ENCODE measurements at places on chromosomes 6 and 20. TPM values are rescaled to one million over a fixed set of nuclear protein-coding genes. Genes with fewer than 3 reads are reported as not detected.

The NKAIN2 gene
- 7.7 TPM for polyA plus RNA-seq

The TRAM2 gene
- polyA plus RNA-seq: 25.4 TPM

The PHACTR1 gene
- 4.9 TPM for polyA plus RNA-seq

The SLC17A1 gene
- not detected for polyA plus RNA-seq

The IL17A gene
- polyA plus RNA-seq: not detected

The GTF2H4 gene
- 20.2 TPM for polyA plus RNA-seq

The B3GALT4 gene
- 2.3 TPM for polyA plus RNA-seq

DNA sequence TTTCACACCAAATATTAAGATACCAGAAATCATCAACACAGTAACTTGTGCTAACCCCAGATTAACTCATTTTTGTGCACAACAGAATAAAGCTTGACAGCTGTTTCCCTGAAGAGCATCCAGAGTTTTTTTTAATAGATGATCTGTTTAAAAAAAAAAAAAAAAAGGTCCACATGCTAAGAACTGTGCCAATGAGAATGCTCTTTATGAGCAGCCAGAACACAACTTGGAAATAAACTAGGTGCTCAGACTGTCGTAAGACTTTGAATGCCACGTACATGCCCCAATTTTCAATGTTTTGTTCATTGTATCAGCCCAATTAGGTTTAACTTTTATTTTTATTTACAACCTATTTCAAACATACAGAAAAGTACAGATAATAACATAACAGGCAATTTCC lies 47.3 kb downstream of the STAU1 start:
- no peak for DNase-seq

GRCh38 chr20:32160341-32160740 lies 47.2 kb downstream of the PLAGL2 start:
- no peak for DNase-seq

GRCh38 chr6:44738601-44739146 lies 351.2 kb downstream of the CDC5L start:
- DNase-seq: peak; percentile 63

DNA sequence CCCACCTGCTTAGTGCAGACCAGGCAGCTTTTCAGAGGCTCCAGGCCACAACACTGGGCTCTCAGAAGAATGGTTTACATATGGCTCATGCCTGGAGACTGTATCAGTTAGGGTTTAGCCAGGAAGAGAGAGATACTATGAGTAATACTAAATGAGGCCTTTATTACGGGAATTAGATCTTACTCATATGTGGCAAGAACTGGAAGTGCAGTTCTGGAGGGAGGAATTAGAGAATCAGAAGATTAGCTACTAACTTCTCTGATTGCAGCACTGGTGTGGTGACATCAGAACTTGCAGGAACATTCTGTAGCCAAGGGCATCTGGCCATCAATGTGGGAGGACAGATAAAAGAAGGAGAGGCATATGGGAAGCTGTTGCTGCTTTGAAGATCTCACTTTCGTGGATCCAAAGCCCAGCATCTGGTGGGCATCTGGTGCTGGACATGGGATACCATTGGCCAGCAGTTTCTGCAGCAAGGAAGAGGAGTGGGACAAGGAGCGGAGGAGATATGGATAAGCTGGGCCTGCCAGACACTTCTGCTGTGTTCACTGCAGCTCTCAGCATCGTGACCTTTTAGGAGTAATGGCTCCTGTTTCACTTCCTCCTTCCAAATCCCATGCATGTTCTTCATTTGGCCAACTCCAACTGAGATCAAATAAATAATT lies 248.5 kb downstream of the BTBD3 start:
- no peak for DNase-seq

DNA sequence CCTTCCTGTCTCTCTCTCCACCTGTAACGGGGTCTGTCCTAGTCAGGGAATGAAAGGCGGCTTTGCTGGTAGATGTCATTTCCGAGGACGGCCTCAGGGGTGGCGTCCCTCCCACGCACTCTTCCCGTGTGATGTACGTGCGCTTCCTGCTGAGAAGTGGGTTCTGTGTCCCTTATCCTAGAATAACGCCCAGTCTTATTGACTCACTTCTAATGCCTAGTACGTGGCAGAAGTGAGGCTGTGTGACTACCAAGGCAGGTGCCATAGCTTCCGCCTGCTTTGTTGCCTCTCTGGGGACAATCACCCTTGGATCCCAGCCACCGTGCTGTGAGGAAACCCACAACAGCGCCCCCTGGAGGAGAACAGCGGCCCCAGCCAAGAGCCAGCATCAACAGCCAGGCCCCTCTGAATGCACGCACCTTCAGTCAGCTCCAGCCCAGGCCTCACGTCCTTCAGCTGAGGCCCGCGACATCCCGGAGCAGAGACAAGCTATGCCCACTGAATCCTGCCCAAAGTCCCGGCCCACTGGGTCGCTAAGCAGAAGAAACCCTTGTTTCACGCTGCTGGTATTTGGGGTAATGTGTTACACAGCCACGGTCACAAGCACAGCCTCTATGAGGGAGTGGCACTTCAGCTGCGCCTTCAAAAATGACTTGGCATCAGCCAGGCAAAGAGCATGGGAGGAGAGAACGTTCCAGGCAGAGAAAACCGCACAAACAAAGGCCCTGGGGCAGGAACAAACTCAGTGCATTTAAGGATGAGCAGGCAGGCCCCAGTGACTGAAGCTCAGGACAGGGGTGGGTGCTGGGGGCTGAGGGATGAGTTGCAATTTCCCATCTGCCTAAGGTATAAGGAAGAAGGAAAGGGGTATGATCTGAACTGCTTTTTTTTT lies 224.2 kb downstream of the NFATC2 start:
- DNase-seq: no peak

DNA sequence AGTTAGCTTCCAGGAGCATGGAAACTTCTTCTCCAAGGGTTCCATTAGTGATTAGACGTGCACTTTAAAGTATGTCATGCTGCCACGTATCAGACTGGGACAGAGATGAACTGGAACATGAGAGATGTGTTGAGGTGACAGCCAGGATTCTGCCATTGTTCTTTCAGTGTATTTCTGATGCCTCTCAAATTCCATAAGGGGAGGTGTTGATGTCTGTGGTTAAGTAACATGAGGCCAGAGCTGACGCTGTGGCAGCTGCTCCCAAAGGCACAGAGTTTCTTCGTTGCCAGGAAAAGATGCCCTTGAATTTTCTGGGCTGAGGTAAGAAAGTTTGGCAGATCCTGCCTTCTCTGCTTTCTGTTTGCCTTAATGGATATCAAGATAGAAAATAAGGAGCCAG lies 63.5 kb downstream of the TRMT6 start:
- no peak for DNase-seq

DNA sequence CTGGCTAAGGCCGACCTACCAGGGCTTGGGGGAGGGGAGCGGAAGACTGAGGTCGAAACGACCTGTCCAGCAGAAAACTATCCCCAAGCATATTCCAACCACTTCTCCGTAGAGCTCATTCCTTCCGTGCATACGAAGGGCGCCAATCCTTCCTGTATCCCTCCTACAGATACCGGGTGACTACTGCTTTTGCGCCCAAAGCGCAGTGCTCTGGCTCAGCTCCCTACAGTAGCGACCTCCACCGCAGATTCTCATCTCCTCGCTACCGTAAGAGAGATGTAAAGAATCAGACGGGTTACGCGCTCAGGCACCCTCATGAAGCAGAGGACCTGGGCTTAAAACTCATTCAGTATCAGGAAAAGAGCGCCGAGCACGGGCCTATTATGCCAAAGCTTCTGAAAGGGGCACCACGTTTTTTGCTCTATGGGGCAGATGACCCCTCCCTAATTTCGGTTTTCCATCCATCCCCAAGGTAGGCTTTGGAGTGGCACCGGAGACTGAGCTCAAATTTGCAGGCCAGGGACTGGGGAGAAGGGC lies 563 bp upstream of the NNAT start:
- DNase-seq: no peak

- DNase-seq: no peak
Observed at GRCh38 chr20:44400671-44400969, 45.1 kb downstream of the HNF4A start.

DNA sequence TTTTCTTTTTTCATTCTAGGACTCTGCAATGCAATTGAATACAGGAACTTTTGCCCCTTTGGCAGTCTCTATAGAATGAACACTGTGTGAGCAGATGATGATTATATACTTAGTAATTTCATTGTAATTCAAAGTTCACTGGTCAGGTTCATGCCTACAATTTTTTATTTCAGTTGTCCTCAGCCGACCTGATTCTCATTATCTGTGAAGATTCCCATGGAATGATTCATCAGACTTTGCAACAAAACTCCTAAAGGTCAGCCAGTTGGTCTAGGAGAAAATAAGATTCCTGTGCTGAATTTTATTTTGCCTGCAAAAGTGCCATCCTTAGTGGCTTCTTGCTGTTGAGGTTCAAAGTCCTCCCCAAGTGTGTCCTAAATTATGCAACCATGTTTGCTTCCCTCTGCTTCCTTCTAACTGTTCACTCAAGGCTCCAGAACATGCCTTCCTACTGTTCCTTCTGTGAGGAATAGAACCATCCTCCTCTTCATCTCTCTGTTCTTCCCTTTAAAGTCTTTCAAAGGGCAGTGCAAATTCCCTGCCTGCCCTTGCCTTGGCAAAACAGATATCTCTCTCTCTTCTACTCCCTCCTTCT lies 194.2 kb upstream of the CNR1 start:
- no peak for DNase-seq

- no peak for DNase-seq
Observed at GRCh38 chr20:10094566-10095173, 59.9 kb downstream of the ANKEF1 start.

DNA sequence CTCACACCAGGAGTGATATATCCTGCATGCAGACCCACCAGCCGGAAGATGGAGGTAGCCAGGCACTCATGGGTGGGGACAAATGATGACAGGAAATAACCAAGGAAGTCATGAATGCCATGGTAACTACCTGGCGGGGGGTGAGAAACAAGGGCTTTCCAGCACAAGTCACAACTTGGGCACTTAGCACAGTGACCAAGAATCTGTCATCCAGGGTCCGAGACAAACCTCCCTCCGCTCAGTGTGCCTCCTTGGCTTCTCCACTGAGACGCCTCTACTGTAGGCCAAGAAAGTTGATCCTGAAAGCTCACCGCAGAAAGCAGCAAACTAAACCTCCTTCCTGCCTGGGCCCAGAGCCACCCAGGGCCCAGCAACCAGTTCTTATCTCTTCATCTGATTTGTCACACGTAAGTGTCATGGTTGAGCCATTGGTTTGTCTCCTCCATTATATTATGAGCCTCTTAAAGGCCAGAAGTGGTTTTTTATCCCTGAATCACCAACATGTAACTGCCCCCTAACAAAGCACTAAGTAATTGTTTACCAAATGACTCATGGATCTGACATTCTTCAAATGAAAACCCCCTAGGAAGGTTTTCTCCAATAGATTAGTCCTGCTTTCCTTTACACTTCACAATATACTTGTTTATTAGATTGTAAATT lies 84.3 kb upstream of the TAB2 start:
- peak; percentile 83 for DNase-seq

DNA sequence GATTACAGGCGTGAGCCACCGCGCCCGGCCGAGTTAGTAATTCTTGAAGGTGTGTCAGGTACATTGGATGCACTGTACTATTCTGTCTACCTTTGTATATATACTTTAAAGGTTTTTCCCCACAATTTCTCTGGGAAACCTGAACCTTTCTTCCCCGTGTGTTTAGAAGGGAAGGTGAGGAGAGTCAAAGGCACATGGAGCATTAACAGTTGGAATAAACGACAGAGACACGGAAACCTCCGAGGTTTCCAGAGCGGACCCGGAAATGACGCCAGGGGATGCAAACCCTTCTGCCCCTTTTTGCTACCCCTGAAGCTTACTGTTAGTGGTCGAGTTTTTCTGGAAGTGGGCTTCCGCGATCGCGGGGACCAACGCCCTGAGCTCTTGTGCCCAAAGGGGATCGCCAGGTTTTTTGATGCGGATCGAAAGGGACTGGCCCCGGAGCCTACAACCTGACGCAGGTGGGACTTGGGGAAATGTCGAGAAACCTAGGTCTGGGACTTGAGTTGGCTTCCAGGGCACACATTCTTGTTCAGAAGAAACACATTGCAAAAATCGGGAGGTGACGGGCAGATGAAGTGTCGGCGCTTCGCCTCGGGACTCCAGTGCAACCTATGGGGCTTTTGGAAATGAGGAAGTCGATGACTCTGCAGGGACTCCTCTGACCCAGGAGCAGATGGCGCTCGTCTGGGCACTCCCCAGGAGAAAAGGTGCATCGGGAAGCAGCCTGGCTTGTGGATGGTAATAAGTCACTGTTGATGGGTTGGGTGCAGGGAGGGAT lies 218.2 kb downstream of the OR2B2 start:
- DNase-seq: no peak

DNA sequence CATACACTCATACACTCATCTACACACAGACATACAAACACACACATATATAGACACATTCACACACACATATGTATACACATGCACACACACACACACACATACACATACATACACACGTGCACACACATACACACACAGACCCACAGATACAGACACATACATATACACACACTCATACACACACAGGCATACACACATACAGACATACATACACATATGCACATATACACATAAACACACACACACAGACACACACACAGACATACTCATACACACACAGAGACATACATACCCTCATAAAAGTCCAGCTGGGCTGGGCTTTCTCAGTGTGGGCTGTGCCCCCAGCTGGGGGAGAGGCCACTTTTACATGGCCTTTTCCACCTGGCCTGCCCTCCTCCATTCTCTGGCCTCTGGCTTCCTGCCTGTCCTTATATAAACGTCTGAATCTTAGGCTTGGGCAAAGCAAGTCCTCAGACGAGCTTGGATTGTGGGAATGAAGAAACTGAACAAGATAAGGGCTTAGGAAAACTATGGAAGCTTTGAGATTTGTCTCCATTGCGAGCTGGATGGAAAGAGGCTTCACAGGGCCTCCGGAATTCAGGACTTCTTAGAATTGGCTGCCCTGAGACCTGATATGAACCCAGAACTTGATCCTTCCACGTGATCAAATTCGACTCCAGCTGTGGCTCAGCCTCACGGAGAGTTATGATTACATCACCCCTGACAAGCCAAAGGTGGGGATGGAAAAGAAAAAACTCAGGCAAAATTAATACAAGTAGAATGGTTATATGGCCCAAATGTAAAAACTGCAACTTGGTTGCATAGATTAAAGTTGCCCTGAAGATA lies 22.5 kb upstream of the CST3 start:
- peak; percentile 25 for DNase-seq

Measured in muscle of back (tissue), 13 donors.